ENCODE measurements at places on chromosomes 7 and 10.

DNA sequence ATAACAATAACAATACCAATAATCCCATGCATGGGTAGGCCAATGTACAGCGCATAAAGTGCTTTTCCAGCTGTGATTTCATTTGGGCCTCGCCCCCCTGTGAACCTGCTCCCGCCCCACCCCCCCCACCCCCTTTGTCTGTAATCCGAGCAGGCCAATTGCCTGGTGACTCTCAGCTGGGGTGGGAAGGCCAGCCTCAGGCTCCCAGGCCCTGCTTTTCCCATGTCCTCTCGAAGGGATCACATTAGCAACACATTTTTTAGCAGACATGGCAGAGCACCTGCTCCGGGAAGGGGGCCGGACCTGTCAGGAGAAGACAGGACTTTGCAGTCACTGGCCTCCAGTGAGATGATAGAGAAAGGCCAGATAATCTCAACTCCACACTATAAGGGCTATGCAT lies 439.3 kb downstream of the RPS24 start:
- no peak for DNase-seq

DNA sequence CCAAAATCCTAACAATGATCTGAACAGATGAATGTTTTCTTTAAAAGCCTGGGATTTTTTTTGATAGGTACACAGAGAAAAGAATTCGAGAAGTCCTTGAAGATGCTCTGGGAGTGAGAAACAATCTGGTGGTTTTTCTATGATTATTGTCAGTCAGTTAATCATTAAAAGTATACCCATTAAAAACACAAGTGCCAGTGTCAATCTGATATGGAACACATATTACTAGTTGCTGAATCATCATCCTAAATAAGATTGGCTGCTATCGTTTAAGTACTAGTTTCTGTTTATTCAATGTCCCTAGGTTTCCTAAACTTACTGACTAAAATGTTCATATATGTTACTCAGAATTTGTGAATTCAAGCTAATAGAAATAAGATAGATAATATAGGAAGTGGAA lies 16.1 kb downstream of the COL28A1 start:
- DNase-seq, result no peak

GRCh38 chr7:12796397-12797127 lies 109.1 kb downstream of the ARL4A start:
- DNase-seq, result no peak

DNA sequence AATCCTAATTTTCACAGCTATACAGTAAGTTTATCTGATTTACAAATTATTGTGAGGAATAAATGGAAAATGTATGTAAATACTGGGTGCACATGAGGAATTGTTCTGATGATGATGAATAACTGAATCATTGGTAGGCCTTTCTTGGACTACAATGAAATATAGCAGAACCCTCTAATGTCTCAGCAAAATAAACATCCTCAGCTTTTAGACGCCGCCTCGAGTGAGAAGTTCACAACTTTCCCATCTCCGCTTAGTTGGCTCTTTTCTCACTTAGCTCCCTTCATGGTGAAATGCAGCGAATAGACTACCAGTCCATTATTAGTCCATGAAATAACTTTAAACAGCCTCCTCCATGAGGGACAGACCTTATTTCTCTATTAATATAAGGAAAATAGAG lies 182.3 kb downstream of the BICC1 start:
- no peak for DNase-seq

- no peak for DNase-seq
Measured at GRCh38 chr7:8511855-8512254, 78.4 kb downstream of the NXPH1 start.

DNA sequence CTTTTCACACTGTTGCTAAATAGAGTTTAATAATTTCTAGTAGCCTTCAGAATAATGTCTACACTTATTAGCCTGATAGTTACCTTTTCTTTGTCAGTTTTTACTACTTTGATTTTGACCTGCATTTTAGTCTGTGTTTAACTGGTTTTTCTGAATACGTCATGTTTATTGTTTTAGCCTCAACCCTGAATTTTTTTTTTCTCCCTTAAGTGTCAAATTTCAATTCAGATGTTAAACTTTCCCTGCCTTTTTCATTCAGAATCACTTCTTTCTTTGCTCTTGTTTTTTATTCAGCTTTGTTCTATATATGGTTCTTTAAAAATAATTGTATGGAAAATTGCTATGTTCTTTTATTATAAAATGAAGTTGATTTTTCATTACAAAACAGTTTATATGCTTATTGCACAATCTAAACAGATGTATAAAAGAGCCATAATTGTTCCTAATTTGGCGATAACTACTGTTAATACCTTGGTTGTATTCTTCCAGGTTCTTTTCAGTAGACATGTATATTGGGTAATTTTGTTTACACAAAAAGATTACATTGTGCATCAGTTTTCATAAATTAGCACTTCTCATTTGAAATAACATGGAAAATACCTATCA lies 159.7 kb downstream of the ADK start:
- no peak for DNase-seq

GRCh38 chr7:96211954-96212353 lies 109.9 kb downstream of the SLC25A13 start:
- no peak for DNase-seq

DNA sequence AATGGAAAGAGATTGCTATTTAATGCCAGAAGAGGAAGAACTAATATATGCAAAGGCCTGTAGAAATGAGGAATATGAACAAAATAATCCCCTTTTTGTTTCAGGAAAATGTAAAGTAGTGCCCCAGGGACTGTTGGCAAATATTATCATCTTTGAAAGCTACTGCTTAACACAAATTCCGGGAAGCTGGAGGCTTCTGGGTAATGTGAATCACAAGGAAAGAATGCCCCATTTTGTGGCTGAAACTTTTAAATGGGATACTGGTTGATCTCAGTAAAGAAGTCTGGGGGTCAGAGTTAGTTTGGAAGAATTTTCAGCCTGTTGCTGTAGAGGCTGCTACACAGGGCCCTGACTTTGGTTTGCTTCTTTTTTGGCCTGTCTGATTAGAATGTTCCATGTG lies 141.0 kb downstream of the PTEN start:
- no peak for DNase-seq

DNA sequence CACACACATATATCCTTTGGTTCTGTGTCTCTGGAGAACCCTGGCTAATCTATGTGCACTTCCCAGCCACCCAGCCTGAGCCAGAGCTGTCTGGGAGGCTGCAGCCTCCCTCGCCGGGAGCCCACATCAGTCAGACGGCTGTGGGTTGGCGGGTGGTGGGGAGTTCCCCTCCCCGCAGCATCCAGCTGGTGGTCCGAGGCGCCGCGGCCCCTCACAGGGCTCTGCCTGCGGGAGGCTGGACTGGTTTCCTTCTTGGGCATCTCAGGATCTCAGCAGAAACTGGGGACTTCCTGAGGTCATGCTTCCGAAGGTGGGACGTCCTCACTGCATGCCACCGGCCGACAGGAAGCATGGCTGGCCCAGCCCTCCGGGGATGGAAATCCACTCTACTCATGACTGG lies 22.0 kb upstream of the PSMG3 start:
- DNase-seq, result no peak

- no peak for DNase-seq
Measured at GRCh38 chr10:124655191-124656112, 88.7 kb downstream of the FAM53B start.

DNA sequence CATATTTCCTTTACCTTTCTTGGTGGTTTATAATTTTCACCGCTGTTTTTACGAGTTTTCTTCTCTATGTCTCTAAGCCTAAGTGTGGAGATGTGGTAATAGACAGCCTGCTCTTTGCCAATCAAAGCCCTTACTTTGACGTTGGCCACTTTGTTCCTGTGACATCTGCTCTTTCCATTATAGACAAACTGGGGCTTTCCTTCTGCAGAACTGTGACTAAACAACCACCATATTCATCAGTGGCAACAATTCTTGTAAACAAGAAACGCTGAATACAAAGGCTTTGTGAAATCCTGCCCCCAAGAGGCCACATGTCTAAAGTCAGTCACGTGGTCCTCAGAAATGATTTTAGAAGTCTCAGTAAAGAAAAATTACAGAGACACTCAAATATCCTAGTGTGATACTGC lies 59.6 kb upstream of the CAPZA2 start:
- no peak for DNase-seq

DNA sequence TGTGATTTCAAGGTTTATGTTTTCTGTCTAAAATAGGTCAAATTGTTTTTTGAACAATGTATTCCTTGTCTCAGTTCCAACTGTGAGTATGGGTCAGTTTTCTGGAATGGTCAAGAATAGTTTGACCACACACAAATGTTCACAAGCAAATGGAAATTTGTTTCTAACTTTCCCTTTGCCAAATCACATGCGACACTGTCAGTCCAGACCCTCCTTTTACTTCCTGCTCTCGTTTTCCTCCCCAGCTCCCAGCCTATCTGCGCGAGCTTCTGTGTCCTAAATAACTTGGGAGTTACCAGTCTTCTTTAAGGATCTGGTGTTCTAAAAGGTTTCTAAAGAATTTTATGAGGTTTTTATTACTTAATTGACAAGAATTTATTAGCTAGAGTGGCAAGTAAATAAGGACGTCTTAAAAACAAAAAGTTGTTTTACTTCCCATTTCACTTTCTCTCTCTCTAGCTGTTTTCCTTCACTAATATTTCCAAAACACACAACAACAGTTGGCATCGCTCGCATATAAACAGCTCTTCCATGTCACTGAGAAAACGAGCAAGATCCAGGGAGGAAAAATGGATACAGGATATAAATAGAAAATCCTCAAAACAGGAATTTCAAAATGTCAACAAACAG lies 266.1 kb upstream of the KLF6 start:
- DNase-seq, result no peak

- no peak for DNase-seq
Measured at GRCh38 chr7:157495594-157495993, 158.8 kb downstream of the DNAJB6 start.

GRCh38 chr7:150340024-150340749 lies 1.2 kb downstream of the RARRES2 start:
- DNase-seq, result no peak

- DNase-seq, result no peak
Measured at GRCh38 chr7:1320616-1321240, 88.1 kb downstream of the UNCX start.

DNA sequence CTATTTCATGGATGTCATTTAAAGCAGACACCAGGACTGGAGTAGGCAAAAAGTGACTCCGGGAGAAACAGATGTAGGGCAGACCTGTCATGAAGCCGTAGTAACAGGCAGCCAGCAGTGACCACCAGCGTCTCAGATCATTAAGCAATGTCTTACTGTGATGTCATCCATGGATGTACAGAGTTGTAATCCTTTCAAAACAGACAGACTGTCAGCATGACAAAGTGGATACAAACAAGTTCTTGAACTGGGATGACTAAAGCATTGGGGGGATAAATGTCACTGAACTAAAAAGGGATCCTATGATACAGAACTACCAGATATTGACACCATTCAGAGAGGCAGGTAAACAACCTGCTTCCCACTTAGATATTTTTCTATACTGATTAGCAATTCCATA lies 675.5 kb downstream of the PARD3 start:
- DNase-seq, result no peak

DNA sequence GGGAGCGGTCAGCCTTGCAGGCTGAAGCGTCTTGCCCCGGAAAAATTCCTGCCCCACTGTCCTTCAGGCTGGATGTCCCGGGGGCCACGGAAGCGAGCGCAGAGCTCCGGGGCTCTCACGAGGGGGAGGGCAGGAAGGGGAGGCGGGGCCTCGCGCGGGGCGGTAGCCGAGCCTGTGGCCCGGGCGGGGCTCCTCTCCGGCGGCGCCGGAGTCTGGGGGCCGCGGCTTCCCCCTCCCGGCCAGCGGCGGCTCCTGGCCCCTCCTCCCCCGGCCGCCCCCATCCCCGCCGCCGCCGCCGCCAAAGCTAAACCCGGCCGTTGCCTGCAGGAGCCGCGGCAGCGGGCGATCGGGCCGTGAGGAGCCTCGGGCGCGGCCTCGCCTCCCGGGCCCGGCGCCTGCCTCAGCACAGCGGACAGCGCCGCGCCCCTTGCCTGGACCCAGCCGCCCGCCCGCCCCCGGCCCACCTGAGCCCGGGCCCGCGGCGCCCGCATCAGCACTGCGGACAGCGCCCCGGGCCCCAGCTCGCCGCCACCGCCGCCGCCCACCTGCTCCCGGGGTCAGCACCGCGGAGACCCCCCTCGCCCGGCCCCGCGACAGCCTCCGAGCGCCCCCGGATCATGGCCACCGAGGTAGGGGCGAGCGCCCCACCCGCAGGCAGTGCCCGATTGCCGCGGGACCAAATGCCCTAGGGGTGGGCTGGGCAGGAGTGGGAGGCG lies at the start of gene GOLGA7B:
TSS of gene GOLGA7B (plus strand) at position 157 of the 716 bp plus-strand sequence. CDS start at position 618, 461 bp downstream.
- DNase-seq, result no peak

GRCh38 chr7:72336382-72336631 lies 75.8 kb downstream of the CALN1 start:
- no peak for DNase-seq

GRCh38 chr10:19713800-19714525 lies 102.3 kb upstream of the PLXDC2 start:
- no peak for DNase-seq

- DNase-seq, result no peak
Measured at GRCh38 chr7:48971173-48971572, 46.8 kb downstream of the CDC14C start.

DNA sequence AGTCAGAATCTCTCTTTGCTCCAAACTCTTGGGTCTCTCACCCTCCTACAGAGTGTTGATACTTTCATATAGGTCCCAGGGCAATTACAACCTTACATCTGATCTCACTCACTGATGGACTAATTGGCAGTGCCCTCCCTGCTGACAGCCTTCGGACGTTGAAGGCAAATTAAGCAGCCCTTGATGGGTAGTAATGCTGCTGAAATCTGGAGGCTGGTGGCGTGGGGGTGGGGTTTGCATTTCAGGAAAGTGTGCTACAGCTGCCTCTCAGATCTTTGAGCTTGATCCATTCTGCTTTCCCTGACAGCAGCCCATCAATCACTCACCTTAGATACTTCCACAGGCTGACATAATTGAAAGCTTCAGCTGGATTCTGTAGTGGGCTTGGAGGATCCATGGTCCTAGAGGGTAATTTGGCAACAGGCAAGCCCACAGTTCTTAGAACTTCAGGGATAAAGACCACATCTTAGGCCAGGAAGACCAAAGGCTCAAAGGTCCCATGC lies 349.1 kb upstream of the PODXL start:
- DNase-seq, result no peak

DNA sequence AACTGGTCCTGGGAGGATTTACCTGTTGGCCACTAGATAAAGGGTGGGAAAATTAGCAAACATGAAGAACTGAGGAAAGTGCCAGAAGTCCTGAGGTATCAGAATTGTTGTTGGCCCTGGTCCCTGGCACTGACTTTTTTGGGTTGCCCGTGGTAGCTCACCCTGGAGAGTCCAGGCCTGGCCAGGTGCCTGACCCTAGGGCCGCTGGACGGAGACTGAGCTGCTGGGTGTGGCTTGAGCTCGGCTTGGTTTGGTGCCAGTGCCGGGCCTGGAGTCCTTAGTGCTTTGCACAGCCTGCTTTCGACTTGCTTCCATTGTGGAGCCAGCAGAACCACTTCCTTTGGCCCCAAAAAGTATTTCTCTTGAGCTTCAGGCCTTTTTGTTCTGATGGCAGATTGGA lies 12.9 kb downstream of the MDH2 start:
- no peak for DNase-seq

GRCh38 chr10:106947643-106948042 lies 216.9 kb downstream of the SORCS1 start:
- no peak for DNase-seq

GRCh38 chr10:125377368-125377767 lies 217.0 kb upstream of the CTBP2 start:
- no peak for DNase-seq

GRCh38 chr7:12162415-12163113 lies 48.5 kb upstream of the TMEM106B start:
- DNase-seq, result no peak

- no peak for DNase-seq
Measured at GRCh38 chr7:71868797-71869196, 543.3 kb downstream of the CALN1 start.

All from stimulated activated CD4-positive, alpha-beta T cell treated with anti-CD3 and anti-CD28 coated beads, Interleukin-1b, Interleukin-23, amount 100 ng/mL, for 1 hour (primary cell).